ENCODE measurements at places on chromosomes 13 and 19.

DNA sequence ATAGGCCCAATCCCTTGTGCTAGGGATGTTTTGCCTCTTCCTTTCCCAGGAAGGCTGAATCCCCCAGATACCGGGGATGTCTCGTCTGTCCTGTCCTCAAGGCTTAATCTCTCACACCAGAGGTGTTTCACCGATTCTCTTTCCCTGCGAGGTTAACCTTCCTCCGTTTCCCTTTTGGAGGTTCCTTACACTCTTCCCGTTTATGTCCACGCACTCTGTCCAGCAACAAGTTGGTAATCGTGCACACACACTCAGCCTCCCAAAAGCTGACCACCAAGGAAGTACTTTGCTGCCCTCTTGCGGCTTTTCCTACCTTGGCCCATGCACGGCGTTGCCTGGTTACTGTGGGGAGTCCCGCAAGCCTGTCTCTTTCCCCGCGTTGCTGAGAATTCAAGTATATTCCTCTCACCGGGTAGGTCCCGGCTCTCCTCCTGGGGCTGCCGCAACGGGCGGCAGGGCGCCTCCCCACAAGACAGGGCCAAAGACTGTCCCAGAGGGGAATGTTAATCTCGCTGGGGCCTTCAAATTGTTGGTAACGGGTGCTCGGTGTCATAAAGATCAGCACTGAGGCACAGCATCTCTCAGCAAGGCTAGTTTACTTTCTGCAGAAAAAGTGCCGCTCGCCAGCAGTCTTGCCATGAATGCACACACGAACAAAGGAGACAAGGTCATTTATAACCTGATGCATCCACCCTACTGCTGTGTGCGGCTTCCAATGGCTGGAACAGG, 36.7 kb upstream of the CD177 start:
- no peak for DNase-seq

DNA sequence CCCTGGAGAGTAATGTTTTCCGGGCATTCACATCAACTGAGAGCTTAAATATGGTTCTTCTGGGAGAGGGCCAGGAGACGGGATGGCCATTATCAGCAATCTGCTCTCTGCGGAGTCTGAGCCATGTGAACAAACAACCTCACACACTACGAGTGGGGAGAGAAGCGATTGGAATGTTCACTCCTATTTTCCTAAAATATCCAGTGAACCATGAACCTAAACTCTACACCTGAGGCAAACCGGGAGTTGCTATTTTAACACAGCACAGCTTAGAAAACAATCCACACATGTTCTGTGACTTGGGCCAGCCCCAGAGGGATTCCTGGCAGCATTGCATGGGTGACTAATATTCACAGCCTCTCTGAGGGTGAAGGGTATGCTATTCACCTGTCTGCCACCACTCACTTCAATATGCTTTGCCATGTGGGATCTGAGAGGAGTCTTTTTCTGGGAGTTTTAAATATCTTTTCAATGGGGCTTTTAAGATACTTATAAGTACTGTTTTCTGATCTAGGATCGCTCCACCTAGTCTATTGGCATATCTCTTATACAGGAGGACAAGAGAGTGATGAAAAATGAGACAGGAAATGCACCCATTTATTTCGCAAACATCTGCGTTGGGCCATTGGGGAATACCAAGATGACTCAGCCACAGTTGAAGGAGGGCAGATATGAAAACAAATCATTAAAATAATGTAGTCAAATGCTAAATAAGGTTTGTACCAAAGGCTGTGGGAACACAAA, 72.6 kb upstream of the SERP2 start:
- DNase-seq: no peak

DNA sequence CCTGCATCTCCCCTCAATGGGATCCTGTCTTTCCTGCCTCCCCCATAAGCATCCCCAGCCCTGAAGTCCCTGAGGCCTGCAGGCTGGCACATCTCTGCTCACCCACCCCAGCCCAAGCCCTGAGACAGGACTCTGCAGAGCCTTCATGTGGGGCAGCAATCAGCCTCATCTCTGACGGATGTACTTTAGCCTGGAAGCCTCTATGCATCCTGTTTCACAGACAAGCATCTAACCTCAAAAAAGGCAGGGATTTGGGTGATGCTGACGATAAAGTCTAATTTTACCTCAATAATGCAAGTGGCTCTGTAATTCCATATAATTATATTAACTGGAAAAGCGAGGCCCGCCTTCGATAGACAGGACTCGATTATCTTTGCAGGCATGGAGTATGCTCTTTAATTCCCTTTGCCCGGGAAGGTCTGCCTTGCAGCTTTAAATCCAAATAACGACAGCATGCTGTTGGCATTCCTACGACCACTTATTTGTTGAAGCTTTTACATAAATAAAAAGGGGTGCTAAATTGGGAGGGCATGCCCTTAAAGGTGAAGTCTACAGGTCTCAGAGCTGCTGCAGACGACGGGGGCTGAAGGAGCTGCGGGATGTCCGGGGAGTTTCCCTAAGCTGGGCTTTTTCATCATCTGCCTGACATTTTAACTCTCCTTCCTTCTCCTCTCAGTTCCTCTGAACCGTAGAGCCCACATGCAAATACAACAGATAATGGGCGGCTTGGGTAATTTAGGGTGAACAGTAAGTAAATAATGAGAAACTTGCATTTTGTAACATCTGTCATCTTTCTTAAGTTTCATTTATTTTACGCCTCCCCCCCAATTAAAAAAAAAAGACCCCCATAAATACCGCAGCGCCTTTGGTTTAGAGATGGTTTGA, 211.5 kb downstream of the URI1 start:
- no peak for DNase-seq

- DNase-seq: no peak
Measured at GRCh38 chr19:16051254-16052025, 24.9 kb upstream of the TPM4 start.

GRCh38 chr13:29125934-29126424, 305.8 kb downstream of the MTUS2 start:
- no peak for DNase-seq

GRCh38 chr19:50416034-50416977, 2.4 kb upstream of the SPIB start:
- no peak for DNase-seq

GRCh38 chr19:41801031-41801430, 4.6 kb downstream of the CEACAM3 start:
- no peak for DNase-seq

DNA sequence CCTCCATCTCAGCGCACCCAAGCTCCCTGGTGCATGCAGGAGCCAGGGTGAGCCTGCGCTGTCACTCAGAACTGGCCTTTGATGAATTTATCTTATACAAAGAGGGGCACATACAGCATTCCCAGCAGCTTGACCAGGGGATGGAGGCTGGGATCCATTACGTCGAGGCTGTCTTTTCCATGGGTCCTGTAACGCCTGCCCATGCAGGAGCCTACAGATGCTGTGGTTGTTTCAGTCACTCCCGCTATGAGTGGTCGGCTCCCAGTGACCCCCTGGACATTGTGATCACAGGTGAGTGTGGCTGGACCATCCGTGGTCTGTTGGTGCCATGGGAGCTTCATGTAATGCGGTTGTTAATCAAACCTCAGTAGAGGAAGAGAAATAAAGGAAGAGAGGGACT, 33.0 kb downstream of the LAIR2 start:
- DNase-seq: no peak
